Renal cortex interstitium (tissue), 15 donors: ENCODE measurements at places on chromosomes 16 and 17.
A peak's percentile ranks its signal among the peaks of the same experiment; 100 is the strongest.

GRCh38 chr17:3033741-3034577 is 29.4 kb downstream of the OR1D5 start:
- no peak for DNase-seq

DNA sequence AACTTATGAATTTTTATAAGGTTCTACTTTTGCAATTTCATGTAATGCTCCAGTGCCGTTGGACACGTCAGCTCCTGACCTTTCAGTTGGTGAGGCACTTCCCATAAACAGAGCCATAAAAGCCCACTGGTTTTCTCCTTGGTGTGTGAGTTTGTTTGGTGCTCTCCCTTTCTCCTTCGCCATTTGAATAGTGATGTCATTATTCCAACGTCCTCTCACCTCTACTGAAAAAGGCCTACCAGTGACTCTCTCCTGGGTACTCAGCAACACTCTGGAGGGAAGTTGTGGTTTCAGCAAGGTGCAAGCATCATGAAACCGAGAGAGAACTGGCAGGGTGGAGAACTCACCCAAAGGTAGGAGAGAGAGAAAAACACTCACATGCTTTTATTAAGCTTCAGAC is 29.6 kb upstream of the HNF1B start:
- no peak for DNase-seq

DNA sequence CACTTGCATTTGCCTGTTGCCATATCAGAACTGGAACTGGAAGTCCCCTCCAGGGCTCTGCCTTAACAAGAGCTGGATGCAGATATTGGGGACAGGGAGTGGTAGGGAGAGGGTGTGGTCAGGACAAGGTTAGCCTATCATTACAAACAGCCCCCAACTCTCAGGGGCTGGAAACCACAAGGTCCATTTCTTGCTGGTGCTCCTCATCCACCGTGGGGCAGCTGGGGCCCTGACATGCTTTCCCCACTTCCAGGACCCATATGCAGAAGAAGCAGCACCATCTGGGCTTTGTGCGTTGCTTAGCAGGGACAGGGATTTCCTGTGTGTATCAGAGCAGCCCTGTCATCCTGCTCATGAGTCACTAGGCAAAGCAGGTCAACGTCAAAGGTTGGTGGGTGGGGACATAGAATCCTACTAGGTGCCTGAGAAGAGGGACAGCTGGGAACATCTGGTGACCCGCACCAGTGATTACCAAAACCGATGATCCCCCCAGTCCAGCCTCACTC is 26.9 kb downstream of the RGS9 start:
- no peak for DNase-seq

DNA sequence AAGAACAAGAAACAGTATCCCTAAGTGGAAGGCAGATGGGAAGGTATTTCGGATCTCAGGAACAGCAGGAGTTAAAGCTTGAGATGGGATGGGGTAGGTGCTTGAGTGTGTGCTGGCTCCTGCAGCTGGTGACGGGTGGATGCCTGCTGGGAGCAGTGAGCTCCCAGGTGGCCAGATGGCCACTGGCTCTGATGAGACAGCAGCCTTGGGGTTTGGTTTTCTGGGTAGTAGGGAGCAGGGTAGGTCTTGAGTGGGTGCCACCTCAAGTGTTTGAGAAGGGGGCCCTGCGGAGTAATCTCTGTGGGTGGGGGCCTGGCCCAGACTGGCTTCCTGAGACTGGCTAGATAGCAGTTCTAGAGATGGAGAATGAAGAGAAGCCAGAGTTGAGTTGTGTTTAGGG is 10.3 kb downstream of the EPN2 start:
- DNase-seq: no peak

GRCh38 chr17:27489045-27489715 is 32.9 kb downstream of the KSR1 start:
- no peak for DNase-seq

DNA sequence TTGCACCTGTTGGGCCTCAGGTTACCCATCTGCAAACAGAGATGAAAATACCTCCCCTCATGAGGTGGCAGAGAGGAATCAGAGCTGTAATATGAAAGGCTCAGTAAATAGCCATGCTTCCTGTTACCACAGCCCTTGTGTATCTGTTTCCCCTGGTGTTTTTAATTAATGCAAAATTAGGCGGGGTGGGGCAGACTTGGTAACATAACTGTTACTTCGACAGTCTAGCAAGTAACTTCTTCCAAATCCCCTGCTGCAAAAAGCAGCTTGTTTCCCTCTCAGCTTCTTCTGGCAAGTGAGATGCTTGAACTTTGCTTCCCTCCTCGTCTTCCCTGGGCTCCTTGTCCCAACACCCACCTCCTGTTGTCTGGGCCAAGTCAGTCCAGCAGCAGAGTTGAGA is 381.5 kb downstream of the CPPED1 start:
- no peak for DNase-seq

- DNase-seq: no peak
Measured at GRCh38 chr16:54933281-54934011, 2.8 kb downstream of the IRX5 start.

GRCh38 chr16:72829846-72830775 is 217.8 kb downstream of the ZFHX3 start:
- DNase-seq: no peak

DNA sequence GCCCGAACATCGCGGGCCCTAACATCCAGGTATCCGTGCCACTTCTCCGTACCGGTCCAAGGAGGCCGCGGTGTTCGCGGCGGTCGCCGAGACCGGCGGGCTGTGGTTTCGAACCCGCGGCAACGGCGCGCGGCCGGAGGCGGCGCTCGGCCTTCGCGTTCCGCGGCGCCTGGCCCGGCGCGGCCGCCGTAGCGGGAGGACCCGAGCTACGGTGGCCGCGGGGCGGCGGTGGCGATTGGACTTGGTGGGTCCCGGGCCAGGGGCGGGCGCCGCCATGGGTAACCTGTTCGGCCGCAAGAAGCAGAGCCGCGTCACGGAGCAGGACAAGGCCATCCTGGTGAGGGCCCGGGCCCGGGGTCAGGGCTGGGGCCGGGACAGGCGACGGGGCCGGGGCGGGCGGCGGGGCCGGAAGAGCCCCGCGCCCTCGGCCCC is at the start of gene CHMP6:
Gene CHMP6 (plus strand): TSS at position 197 of the 432 bp plus-strand sequence. CDS start 78 bp downstream, at position 275.
- DNase-seq: peak; percentile 47
